Islet precursor cell (in vitro differentiated cells): ENCODE measurements at places on chromosomes 1 and 21.
A peak's percentile ranks its signal among the peaks of the same experiment; 100 is the strongest.

DNA sequence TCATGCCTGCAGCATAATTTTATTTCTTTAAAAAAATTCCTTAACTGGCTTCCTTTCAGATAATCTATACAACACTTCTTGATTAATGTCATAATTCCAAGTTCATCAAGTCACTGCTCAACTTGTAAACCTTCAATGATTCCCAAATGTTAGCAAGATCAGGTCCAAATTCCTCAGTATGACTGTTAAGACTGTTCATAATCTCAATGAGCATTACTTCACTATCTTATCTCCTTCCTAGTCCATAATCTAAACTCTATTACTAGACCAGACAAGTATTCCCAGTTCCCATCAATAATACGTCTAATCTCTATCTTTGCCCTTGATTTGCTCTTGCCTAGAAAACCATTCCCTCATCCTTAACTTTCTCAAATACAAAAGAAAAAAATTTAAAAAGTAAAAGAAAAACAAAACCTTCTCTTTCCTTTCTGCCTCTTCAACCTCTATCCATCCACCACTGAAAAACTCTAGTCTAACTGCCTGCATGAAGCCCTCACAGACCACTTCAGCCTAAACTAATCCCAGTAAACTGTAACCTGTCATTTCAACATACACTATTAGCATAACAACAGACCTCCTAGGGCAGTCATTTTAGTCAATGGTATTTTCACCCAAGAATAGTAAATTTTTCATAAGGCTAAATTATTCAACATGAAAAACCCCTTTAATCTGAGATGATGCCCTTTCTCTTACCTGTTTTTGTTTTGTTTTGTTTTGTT lies 15.5 kb downstream of the LUZP1 start:
- no peak for DNase-seq

DNA sequence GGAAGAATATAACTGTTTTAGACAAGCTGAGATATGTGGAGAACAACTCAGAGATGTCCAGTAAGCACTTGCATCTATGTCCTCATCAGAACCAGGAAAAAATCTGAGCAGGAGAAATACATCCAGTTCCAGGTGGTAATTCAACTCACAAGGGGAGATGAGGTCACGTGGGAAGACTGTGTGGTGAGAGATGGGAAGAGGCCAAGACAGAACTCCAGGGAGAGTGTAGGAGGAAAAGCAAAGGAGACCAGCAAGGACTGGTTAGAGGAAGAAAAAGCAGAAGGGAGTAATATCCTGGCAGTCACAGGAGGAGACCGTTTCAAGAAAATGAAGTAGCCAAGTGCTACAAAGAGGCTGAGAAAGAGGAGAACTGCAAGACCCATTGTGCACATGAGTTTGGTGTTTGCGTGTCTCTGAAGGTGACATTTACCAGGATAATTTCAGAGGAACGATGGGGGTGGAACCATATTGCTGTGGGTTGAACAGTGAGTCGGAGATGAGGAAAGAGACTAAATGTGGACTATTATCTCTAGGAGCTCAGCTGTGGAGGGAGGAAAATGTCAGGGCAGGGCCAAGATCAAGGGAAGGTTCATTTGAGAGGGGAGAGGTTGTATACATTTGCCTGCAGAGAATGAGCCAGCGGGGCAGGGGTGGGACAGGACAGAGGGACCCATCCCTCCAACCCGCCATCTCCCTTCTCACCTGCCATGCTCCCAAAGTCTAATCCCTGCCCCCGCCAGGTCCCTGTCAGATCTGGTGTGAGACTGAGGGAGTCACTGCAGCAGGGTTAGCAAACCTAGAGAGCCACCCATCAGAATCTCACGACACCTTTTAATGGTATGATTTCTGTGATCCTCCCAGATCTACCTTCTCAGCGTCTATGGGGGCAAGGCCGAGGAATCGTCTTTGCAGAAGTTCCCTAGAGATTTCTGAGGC lies 24.9 kb downstream of the SUSD4 start:
- DNase-seq = no peak

GRCh38 chr1:209767096-209767495 lies 11.2 kb downstream of the TRAF3IP3 start:
- no peak for DNase-seq

DNA sequence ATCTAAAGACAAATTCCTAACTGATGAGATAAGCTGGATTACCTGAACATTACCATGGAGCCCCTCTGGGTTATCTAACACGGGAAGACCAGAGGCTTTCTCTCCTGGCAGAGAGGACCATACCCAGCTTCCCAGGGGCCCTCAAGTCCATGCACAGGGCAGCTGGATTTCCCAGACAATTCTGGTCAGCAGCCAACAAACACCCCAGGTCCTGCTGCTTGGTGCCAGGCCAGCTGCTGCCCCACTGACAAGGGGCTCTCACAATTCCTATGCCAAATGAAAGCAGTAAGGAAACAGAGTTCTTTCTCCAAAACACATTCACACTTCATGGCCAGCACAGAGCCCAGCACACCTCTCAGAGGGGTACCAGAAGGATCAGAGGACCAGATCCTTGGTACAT lies 114.2 kb downstream of the HLCS start:
- no peak for DNase-seq

DNA sequence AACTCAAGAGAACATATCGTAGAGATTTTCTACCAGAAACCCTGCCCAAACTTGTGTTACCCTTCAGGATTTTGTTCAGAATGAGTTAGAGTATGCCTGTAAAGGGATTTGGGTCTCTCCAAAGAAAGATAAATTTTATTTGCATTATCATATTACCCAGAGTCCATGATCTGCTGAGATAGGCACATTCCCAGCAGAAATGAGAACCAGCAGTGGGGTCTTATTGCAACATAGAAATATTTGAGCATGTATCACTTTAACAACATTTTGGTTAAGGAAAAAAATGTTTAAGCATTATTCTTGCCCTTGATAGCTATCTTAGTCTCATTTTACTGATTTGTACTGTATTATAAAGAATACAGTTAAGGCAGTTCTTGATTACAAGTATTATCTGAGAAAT lies 10.6 kb downstream of the VCAM1 start:
- no peak for DNase-seq

DNA sequence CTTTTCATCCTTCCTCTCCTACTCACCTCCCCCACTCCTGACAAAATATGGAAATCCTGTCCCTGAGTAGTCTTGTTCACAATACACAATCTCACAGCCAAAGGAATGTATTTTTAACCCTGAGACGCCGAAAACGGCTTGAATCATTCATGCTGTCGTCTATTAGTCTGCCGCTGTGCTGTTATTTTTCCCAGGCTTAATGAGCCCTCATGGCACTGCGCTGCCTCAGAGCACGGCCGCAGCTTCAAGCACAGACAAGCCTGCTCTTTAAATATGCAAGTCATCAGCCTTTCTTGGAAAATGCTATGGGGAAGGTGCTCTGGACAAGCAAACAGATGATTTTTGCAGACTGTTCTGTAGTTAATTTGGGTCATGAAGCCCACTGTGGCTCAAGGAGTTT lies 302.7 kb downstream of the DISC1 start:
- DNase-seq = peak; percentile 67

DNA sequence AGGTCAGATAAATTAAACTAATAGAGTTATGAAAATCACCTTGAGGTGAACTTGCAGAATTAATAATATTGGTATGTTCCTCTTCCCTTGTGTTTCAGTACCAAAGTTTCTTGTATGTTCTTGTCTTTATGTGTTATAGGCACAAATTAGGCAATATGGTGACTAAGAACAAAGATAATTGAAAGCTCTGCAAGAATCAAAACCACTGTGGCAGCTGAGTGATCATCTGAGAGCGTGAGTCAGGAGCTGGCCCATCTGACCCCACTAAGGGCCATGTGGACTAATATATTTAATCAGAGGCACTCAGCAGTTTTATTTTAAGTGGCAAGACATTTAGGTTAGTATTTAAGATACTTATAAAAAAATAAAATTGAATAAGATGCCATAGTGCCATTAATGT lies 12.8 kb upstream of the CASQ2 start:
- DNase-seq = no peak

DNA sequence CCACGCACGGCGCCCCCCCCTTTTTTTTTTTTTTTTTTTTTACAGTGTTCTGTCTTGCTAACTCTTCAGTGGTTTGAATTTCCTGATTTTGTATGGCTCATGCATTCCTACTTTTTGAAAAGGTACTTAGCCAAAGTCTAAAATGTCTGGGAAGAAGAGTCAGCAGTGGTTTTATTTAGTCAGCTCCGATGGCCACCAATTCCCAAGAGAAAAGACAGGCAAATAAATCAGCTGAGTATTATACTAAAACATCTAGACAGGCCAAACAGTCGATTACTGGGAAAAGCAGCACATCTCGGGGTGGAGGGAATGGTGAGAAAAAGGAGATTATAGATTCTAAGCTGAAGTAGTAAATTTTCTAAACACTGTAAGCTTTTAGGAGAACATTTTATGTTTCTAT lies 192.5 kb upstream of the ZRANB2 start:
- no peak for DNase-seq

GRCh38 chr21:43211072-43211759 lies 42.4 kb downstream of the CRYAA start:
- peak; percentile 63 for DNase-seq

DNA sequence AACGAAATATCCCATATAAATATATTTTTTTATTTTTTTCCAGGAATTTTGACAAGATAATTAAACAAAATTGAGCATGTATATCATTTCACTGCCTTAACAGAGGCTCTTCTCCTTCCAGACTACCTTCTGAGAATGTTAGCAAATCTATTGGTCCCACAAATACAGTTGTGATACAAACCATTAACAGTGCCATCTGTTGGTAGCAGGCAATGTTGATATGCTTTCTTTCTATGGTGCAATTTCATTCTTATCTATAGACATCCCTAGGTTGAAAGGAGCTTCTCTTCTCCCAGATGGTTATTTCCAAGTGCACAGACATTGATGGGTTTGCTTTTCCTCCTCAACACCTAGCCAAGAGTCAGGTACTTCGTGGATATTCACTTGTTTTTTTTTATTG lies 303.6 kb downstream of the USH2A start:
- no peak for DNase-seq
